Fibroblast of skin of scalp (primary cell): ENCODE measurements at places on chromosomes 6 and 20.
A peak's percentile ranks its signal among the peaks of the same experiment; 100 is the strongest.

DNA sequence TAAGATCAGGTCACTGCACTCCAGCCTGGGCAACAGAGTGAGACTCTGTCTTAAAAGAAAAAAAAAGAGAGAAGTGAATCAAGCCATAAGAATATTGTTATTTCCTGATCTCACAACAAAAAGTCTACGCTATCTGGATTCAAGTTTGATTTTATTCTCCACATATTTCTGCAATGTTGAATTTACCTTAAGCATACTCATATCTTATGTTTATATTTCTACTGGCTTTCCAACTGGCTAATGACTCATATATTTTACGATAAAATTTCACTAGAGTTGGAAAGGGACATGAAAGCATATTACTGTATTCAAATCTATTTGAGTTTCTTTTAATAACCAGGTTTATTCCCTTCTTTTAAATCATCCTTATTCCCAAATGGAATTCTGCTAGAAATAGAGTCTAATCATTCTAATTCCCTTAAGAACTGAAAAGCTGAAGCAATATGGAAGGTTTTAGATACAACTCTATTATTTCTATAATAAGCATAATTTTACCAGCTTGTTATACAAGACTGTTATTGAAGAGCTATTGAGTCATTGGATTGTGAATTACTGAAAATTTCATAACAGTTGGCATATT, 276.9 kb upstream of the HS3ST5 start:
- no peak for DNase-seq

GRCh38 chr6:81075974-81076373, 676.5 kb downstream of the TENT5A start:
- peak; percentile 11 for DNase-seq

GRCh38 chr20:52410731-52411234, 219.2 kb upstream of the ZFP64 start:
- DNase-seq, result peak; percentile 35

- DNase-seq, result peak; percentile 64
Observed at GRCh38 chr6:133512410-133513016, 271.4 kb downstream of the EYA4 start.

DNA sequence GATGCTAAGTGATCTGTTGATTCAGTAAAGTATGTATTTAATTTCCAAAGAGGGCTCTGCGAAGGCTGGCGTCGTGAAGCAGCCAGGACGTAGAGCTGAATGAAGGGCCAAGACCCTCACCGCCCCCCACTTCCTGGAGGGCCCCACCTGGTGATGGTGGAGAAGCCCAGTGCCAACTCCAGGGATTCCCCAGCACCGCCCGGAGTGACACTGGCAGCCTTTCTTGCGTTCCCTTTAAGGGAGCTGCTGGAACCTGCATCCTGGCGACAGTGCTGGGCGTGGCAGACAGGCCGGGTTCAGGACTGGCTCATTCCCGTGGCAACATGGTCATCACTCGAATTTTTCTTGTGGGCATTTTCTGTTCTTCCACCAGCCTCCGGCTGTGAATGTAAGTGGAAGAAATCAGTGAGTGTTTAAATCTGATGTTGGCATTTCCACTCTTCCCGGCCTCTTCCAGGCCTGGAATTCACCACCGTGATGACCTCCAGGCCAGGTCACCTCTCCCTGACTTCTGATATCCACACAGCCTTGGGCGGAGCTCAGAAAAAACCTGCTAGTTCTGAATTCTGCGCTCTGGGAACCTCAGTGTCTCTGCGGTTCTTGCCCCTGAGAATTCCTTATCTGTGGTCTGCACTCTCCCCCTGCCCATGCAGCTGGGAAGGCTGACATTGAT, 57.4 kb upstream of the DACT2 start:
- no peak for DNase-seq

DNA sequence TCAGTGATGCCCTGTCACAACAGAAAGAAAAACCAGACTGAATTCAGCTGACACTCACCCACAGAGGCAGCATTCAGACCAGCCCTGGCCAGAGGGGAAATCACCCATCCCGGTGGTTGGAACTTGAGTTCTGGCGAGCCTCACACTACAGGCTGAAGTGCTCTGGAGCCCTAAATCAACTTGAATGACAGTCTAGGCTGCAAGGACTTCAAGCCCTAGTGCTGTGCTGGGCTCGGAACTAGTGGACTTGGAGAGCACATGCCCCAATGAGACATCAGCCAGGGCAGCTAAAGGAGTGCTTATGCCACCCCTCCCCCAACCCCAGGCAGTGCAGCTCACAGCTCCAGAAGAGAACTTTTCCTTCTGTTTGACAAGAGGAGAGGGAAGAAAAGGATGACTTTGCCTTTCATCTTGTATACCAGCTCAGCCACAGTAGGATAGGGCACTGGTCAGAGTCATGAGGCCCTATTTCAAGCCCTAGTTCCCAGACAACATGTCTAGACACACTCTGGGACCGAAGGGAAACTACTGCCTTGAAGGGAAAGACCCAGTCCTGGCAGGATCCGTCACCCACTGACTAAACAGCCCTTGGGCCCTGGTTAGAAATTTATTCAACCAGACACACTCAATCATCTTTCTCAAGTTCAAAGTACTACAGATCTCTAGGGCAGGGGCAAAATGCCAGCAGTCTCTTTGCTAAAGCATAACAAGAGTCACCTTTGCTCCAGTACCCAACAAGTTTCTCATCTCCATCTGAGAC, 43.2 kb upstream of the PNRC1 start:
- no peak for DNase-seq

- peak; percentile 30 for DNase-seq
Observed at GRCh38 chr6:38057994-38058393, 238.5 kb downstream of the ZFAND3 start.

DNA sequence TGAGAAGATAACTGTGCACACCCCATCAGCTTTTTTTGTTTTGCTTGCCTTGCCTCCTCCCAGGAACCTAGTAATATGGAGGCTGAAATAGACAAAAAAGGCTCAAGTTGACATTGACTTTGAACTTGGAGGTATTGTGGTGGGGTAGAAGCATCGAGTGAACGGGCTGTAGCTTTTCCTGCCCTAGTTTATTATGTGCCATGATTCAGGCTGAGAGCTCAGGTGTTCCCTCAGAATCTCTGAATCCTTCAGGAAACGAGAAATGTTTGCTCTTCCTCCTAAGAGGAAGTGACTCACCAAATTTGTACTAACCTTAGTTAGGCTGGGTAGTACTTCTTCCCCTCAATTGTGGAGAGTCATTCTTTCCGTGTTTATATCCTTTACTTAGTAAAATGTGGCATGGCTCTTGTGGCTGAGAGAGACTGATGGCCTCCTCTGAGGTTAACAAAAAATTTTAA, 98.8 kb downstream of the SASH1 start:
- peak; percentile 66 for DNase-seq

DNA sequence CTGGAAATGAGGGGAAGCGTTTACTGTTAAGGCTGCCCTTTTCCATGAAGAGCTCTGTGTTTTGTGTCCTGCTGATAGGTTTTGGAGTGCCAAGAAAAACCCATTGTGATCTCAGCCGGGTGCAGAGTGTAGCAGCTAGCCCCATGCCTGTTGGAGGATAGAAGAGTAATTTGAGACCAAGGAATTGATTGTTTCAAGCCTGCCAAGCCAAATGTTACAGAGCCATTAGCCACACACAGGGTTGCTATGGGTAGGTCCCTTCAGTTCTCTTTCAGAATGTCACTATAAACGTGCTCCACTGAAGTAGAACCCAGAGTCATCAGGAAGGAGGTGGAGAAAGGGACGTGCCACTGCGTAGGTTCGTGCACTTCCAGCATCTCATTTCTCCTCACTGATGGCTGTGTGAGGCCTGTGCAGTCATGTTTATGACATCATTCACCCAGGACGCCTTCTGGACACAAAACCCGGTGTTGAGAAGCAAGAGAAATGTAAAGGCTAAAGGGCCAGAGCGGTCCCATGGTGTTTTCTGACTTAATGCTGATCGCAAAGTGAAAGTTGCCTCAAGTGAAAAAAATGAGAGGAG, 6.6 kb downstream of the GMPR start:
- DNase-seq, result no peak

GRCh38 chr6:12200015-12200564, 90.1 kb upstream of the EDN1 start:
- DNase-seq, result no peak

DNA sequence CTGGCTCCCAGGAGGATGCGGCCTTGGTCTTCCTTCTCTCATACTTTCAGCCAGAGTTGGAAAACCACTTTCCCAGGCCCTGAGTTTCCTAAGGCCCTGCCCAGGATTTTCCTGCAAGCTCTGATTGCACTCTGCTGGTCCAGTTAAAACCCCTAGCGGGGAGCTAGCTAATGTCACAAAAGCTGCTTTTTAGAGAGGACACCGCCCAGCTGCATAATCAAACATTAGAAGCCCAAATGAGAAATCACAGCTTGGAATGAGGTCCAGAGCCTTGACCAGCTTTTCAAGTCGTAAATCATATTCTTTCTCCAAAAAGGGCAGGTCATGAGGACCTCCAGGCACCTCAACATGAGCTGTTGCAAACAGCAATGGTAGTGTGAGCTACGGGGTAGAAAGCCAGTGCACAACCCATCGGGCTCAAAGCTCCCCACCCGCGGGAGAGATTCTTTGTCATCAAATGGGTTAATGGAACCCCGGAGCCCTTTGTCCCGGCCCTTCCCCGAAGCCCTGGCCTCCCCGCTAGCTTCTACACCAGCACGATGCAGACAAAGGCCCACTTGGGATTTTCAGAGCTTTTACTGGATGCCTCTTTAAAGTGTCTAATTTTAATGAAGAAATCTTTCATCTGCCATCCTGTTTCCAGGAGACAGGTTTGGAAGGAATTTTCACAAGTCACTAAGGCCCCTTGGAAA, 134.0 kb downstream of the SCML4 start:
- DNase-seq, result peak; percentile 56

DNA sequence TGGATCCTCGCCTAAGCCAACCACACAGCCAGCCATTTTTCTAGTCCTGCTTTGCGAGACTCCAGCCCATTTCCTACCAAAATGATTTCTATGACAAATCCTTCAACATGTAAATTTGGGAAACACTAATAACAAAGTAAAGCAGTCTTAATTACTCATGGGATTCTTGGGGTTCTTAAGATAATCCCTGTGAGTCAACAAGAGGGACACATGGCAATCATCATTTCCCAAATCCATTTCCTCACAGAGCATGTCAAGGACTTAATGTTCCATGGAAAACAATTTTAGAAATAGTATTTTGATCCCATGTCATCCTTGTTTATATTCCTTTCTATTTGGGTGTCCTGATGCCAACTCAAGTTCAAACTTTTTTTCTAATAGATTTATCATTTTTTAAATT, 322.7 kb upstream of the NOX3 start:
- no peak for DNase-seq

- peak; percentile 99 for DNase-seq
Observed at GRCh38 chr6:132153221-132153898, 202.2 kb upstream of the CCN2 start.

DNA sequence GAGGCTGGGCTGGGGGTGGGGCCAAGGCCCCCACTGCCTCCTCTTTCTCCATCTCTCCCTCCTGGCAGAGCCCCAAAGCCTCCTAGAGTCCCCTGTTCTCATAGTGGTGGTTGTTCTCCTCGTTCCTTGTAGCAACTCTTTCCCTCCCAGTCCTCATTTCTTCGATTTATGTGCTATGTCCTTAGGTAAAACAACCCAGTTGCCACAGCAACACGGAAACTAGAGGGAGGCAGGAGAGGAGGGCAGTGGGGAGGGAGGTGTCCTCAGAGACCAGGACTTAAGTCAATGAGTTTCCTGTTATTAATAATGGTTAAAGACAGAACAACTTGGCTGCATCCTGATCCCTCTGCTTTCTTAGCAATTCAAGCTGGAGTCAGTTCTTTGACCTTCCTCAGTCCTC, 161.0 kb downstream of the INSM1 start:
- DNase-seq, result no peak

DNA sequence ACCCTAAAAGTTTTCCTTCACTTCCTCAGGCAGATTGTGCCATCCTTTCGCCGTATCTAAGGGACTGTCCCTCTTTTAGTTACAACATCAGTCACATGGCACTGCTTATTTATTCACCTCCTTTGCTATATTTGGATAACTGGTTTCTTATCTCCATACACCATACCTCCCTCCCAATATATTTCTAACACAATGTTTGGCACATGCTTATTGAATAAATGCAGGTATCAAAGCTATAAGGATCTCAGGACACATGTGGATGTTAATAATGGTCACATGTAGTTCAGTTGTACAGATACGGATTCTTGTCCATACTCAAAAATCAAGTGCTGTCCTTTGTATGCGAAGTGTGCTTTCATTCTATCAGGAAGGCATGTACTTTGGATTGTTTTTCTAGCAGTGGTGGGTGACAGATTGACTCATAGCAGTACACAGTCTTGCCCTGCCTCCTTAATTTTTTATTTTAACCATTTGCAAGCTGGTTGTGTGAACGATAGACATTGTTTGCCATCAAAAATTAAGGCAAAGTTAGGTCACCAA, 407.1 kb upstream of the RUNX2 start:
- peak; percentile 26 for DNase-seq

DNA sequence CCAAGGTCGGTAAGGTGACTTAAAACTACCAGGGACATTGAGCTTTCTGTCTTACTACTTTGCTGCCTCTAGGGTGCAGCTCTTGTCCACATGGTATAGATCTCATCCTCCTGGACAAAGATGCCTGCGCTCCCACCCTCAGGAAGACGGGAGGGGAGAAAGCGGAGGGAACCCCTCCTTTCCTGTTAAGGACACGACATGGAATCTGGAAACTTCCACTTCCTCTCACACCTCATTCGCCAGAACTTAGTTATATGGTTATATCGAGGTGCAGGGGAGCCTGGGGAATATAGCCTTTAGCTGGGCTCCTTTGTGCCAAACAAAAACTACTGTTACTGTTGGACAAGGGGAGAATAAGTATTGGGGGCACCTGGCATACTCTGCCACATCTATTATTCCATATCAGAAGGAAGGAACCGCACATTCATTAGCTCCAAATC, 224.3 kb upstream of the TSHZ2 start:
- no peak for DNase-seq

DNA sequence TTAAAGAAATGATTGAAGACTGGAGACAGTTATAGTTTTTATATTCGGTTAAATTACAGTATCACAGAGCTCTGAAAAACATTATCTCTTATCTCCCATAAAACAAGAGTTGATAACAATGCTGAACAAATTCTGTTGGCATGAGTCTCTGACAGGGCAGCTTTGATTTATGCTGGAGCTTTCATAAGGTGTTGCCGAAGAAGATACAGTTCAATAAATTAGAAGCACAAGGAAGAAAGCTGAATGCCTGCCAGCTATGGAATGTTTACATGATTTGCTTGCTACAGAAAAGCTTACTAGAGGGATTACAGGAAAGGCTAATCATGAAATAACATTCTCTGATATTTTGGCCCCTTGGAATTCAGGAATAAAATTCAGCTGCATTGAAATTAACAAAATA, 431.9 kb upstream of the GJE1 start:
- DNase-seq, result peak; percentile 5
